ENCODE measurements at places on chromosomes 3 and 15.

- no peak for DNase-seq
Observed at GRCh38 chr3:61680617-61681016, 119.2 kb downstream of the PTPRG start.

GRCh38 chr3:153572654-153573053 is 410.6 kb downstream of the RAP2B start:
- DNase-seq = no peak

- DNase-seq = no peak
Observed at GRCh38 chr3:110413807-110414748, 657.5 kb upstream of the NECTIN3 start.

DNA sequence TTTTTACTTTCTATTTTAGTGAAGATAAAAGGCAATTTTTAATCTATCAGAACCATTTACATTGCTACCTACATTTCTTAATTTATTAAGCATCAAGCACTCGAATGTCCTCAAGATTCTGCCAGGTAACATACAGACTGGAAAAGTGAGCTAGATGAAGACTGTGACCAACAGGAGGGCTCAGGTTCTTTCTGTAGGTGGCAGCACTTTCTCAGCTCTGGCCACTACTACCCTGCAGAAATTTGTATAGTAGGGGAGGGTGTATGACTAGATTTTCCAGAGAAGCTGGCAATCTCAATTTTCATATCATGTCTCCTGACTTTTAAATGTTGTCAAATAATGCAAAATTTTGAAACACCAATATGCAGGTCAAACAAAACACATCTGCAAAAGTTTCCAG is 165.0 kb upstream of the SUCLG2 start:
- no peak for DNase-seq

GRCh38 chr3:125651244-125651643 is 55.9 kb upstream of the OSBPL11 start:
- DNase-seq = no peak

DNA sequence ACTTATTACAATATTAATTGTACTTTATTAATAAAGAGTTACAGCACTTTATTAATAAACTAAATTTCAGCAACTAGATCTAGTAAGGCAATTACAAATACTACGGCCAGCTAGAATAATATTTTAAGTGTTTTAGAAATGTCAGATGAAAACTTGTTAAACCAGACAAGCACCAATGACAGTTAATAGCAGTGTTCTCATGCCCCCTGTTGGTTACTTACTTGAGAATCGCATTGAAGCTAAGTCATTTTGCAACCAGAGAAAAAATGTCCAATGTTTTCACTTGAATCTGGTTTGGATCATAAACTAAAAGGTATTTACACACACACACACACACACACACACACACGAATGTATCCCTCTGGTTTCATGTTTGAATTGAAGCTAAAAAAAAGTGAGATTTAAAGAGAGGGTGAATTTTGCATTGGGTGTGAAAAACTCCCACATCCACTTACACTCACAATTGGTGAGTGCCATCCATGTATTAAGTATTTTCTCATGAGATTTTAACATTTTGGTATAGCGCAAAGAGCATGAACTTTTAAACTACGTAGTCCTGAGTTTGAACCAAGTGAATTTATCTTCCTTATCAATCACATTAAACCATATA is 347.7 kb downstream of the ZBBX start:
- no peak for DNase-seq

DNA sequence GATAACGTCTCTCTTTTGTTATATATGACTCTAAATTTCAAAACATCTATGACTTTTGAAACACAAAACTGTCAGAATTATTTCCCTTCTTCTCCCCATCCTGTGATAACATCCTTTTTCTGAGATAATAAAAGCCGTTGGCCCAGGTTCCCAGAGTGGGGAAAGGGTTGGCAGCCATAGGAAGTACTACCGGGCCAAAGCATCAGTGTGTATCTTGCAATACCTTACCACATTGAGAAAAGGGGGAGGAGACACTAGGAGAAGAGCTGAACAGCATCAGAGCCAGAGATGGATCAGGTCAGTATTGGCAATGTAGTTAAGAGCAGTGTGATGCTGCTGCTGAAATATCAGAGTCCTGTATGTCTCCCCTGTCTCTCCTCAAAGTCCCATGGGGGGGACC is 210.0 kb upstream of the PROK2 start:
- no peak for DNase-seq

GRCh38 chr15:42820811-42821210 is 83.9 kb upstream of the CDAN1 start:
- DNase-seq = no peak

DNA sequence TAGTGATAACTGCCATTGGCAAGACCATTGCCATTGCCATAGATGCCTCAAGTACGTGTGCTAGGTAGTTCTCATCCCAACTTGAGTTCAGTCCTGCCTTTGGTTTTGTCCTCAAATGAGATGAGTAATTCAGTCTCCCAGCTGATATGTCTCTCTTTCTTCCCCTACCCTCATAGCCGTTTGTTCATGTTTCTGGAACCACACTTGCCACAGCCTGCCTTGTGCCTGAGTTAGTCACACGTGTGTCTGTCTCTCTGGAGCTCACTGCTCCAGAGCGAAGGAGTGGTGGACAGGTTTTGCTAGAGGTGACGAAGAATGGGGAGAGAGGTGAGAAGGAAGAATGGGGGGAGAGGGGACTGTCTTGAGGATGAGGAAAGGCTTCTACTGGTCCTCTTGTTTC is 88.0 kb upstream of the IGF1R start:
- DNase-seq = no peak

DNA sequence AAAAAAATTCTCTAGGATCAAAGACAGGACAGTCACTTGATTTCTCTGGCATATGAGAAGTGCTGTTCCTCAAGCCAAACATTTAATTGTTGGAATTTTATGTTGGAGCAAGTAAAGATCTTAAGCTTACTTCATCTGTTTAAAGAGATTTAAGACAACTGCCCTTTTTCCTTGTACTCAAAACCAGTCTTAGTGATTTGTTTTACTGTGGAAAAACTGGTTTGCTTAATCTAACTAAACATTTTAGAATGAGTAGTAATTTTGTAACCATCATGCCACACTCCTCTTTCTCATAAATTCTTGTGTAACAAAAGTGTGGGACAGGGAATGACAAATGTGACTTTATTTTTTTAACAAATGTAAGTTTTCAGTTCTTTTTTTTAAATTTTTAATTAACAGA is 18.4 kb downstream of the PRKCI start:
- DNase-seq = no peak

GRCh38 chr15:37134699-37135131 is 34.4 kb upstream of the MEIS2 start:
- no peak for DNase-seq

DNA sequence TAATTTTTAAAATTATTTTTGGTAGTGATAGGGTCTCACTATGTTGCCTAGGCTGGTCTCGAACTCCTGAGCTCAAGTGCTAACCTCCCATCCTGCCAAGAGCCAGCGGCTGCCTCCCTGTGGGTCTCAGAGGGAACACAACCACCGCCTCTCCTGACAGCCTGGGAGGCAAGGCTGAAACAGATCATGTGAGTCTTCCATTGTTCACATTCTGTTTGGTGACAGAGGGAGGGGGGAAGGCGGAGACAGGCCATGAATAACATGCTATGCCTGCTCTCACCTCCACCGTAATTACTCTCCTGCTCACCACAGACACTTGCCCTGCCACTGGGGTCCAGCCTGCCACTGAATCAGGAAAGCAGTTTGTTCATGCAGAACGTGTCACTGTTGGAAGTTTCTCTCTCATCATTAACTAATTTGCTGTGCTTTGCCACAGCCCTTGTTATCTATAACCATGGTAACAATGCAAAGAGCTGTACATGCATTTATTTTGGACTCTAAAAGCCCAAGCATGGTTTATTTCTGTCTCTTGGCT is 78.4 kb upstream of the RASGRF1 start:
- no peak for DNase-seq

DNA sequence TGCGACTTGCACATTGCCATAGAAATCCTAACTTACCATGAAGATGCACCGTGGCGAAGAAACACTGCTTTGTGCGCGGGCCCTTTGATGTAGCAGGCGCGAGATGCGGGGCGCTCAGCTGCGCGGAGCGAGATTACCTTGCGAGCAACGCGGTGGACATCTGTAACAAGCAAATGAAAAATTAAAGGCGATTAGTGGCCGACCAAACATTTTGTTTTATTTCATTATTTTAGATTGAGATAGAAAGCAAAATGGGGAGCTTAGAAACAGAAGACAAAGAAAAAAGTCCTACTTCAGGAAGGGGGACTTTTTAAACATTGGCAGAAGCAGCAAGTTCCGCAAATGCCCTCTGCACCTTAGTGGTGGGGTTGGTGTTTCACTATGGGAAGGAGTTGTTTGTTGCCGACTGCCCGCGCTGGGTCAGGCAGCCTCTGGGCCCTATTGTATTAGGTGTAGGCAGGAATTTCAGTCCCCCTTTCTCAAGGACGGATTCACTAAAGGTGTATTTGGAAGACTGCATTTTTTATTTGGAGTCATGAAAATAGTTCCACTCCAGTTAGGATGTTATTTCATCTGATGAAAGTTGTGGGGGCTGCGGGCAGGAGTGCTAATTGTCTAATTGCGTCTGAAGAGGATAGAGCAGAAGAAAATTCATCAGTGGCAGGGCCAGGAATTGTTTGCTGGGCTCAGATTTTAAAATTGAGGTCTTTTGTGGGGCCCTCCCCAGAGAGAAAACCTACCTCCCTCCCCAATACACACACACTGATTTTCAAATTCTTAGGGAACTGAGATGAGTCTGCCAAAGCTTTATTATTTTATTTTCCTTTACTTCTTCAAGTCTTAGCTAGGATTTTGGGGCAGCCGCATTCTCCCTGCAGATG is 17.4 kb downstream of the ZIC4 start:
- DNase-seq = no peak

GRCh38 chr3:139909811-139910210 is 25.2 kb upstream of the CLSTN2 start:
- DNase-seq = no peak

DNA sequence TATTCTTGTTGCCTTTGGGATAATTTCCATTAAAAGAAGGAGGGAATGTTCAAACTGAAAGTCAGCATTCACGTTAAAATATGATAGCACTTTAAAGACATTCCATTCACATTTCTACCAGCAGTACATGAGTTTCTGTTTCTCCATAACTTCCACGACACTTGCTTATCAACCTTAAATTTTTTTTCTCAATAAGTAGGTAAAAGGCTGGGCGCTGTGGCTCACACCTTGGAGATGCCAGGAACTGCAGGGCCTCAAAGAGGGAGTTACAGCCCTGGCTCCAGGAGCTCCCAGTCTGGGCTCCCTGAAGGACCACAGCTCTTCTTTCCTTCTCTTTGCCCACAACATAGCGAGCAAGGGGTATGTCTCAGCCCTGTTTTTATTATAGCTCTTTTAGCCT is 42.9 kb upstream of the PRR23C start:
- DNase-seq = no peak

DNA sequence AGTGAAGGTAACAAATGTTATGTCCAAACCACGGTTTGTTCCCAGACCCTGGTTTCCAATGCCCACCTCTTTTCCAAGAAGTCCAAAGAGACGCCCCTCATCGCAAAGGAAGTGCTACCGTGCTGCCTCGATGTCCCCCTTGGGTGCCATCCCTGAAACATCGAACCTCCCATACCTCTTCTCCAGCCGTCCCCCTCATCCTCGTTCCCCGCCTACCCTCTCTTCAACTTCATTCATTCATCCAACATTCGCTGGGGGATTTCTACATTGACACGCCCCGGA is 467 bp downstream of the TIPIN start:
- no peak for DNase-seq

Data from activated effector memory CD4-positive, alpha-beta T cell treated with Interleukin-2 at 50 U/mL for 16 hours (primary cell).